ENCODE measurements at places on chromosomes 5 and 9.

DNA sequence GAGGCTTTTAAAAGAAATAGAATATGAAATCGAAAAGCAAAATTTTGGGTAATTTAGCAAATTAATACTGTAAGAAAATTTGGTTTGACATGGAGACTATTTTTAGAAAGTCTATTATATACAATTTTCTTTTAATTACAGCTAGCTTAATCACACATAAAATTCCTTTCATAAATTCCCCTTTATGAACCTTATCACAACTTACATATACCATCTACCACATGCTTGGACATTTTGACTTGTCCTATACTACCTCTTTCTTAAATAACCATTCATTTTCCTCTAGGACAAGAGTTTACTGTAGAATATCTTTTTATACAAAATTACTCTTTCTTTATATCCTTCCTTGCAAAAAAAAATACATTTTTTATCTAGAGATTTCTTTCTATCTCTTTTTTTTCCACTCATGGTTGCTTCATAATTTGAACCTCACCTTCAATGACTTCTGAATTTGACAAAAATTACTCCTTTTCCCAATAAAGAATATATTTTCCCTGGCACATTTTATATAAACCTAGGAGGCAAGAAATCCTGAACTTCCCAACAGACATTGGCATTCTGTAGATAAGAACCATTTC is 34.0 kb upstream of the SYK start:
- no peak for DNase-seq

DNA sequence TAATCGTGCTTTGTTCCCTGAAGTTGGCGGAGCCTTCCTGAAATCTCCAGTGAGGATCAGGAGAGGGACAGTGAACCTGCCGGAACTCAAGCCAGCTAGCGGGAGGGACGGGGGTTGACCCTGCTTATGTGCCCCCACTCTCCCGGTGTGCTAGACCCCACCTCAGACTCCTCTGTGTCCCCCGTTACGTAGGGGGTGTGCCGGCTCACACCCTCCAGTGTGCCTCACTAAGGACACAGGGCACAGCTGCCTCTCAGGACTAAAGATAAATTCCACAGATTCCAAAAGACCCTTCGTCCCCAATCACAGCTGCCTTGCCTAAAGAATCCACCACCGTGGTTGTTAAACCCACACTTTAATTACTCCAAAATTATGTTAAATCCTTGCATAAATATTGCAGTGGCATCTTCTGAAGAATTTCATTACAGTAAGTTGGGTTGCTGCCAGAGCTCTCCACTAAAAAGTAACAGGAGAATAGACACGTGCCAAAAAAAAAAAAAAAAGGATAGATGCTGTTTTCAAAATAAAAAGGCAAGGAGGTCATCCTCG is 73.7 kb downstream of the GTF3C4 start:
- no peak for DNase-seq

GRCh38 chr5:122736086-122736845 is 38.6 kb upstream of the SNX2 start:
- DNase-seq: no peak

DNA sequence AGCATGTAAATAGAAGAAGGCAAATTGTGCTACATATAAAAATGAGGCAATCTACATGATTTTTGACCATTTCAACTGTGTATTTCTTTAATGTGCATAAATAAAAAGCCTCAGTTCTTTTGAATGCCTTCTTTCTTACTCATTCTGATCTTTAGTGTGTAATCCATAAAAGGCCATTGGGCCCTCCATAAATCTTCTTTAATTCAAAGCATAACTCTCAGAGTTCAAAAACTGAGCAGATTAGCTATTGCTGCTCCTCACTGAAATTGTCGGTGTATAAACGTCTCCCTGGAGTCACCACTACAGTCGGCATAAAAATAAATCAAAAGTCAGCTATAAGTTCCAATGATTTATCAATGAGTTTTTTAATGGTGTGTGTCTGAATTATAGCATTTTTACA is 45.3 kb upstream of the ADAMTSL1 start:
- no peak for DNase-seq

- no peak for DNase-seq
Measured at GRCh38 chr5:93571114-93571949, 9.7 kb downstream of the NR2F1-AS1 start.

DNA sequence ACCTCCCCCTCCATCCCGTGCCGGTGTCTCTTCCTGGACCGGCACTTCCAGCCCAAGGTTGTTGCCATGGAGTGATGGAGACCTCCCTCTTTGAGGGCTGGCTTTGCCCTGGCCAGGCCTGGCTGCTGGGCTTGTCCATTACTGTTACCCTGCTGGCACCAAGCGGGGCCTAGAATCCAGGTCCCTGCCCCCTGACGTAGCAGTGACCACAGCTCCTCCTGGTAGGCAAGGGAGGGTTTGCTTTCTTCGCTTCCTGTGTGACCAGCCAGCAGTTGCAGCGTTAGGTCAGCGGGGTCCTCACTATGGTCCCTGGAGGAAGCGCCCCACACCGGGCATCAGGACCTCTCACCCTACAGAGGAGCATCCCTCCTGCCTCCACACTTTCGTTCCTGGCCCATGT is 146.7 kb upstream of the COL5A1 start:
- no peak for DNase-seq

DNA sequence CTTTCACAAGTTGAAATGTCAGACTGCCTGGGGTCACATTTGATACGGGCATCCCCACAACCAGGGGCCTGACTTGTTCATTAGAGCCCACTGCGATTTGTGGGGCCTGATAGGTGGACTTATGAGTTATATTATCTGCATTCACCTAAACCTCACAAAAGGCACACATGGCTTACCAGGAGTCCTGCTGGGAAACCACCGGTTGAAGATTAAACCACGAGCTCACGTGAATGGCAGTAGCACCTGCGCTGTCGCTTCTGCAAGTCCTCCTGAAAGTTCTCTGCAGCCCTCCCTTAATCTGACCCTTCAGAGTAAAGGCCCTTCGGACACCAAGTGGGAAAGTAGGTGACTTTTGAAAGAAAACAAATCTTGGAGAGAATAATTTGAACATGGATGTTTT is 68.9 kb downstream of the PPIC start:
- no peak for DNase-seq

DNA sequence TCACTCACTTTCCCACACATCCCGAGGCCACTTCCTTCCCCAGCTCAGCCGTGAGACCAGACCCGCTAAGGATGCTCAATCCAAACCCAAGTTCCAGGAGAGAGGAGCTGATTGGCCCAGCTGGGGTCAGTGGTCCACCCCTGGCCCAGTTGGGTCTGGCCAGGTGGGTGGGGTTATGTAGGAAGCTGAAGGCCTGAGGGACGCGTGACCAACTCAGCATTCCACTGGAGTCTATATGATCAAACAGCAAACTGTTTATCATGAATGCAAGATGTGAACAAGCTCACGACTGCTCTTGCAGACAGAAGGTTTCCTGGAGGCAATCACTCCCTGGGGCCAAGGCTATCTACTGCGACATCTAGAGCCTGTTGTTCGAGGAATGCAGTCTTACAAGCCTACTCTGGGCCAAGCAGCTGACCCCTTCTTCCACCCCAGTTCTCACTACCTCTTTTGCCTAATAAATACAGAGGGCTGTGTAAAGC is 4.9 kb upstream of the RAPGEF1 start:
- DNase-seq: no peak

- no peak for DNase-seq
Measured at GRCh38 chr5:14598225-14598624, 16.6 kb downstream of the OTULINL start.

GRCh38 chr5:174311121-174311520 is 265.6 kb downstream of the NSG2 start:
- no peak for DNase-seq

GRCh38 chr9:123091459-123091858 is 58.0 kb downstream of the GPR21 start:
- DNase-seq: no peak

DNA sequence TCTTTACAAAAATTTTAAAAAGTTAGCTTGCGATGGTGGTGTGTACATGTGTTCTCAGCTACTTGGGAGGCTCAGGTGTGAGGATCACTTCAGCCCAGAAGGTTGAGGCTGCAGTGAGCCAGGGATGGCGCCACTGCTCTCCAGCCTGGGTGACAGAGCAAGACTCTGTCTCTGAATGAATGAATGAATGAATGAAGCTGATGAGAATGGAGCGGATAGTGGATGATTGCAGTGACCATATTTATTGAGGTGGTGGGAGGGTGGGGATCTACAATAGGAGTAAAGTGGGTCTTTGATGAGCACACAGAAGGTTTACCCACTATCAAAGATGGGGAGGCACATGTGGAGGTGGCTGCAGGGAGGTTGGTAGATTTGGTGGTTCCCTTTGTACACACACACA is 120.2 kb downstream of the AOPEP start:
- DNase-seq: no peak

- no peak for DNase-seq
Measured at GRCh38 chr5:50415912-50416311, 25.2 kb downstream of the EMB start.

- DNase-seq: no peak
Measured at GRCh38 chr5:113321276-113321675, 113.5 kb downstream of the TSSK1B start.

- no peak for DNase-seq
Measured at GRCh38 chr9:83967073-83967472, 12.9 kb downstream of the HNRNPK start.

- DNase-seq: no peak
Measured at GRCh38 chr5:67106626-67107342, 89.8 kb downstream of the CD180 start.

DNA sequence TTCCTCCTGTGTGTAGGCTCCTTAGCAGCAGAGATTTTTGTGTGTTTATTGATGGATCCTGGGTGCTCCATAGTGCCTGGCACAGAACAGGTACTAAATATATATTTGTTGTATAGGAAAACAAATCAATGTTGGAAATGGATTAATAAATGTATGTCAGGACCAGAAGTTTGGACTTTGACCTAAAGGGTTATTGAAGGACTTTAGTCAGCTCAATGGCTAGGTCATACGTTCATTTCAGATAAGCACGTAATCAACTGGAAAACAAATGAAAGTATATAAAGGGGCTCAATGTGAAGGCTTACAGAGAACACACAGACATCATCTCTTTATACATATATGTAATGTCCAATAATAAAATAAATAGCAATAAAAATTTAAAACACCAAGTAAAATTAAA is 56.2 kb upstream of the PALM2AKAP2 start:
- no peak for DNase-seq

DNA sequence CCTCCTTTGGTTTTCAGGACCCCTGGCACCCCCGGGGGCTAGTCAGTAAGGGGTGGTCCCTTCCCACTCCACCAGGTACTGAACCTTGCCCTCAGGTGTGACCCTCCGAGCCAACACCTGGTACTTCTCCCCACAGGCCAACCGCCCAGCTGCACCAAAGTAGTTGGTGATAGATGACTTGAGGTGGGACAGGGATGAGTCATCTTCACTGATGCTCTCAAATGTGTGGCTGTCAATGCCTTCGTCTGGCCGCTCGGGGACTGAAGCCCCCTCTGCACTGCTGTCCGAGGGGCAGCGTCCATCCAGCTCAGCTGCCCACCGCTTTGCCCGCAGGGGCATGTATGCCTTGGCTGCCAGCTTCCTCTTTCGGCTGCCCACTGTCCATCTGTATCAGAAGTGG is 15.2 kb upstream of the PSMD5 start:
- no peak for DNase-seq

- no peak for DNase-seq
Measured at GRCh38 chr5:176535101-176535663, 2.0 kb downstream of the RNF44 start.

DNA sequence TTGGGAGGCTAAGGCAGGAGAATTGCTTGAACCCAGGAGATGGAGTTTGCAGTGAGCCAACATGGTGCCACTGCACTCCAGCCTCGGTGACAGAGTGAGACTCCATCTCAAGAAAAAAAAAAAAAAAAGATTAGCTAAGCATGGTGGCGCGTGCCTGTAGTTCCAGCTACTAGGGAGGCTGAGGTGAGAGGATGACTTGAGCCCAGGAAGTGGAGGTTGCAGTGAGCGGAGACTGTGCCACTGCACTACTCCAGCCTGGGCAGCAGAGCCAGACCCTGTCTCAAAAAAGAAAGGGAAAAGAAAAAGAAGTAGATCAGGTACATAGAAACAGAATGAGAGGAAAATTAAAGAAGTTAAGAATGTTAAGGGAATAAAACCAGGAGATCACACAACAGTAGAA is 927.1 kb upstream of the DMAC1 start:
- DNase-seq: no peak

DNA sequence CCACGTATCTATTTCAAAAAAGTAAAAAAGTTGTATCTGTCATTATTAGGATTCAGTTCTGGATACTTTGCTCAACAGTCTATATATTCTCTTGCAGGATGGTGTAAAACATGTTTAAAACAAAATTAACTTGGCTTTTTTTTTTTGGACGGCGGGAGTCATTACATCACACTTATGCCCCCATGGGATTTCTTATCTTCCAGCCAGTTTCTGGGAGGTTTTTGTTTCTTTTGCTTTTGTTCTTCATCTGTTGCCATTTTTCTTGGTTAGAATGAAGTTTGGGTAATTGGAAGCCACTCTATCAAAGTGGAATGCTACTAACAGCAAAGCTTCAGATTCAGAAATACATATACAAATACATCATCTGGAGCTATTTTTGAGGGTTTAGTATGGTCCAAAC is 1.8 kb upstream of the STARD4 start:
- DNase-seq: no peak

- DNase-seq: no peak
Measured at GRCh38 chr9:35341585-35341984, 148.3 kb upstream of the RUSC2 start.

- no peak for DNase-seq
Measured at GRCh38 chr9:75691408-75691807, 199.1 kb upstream of the PCSK5 start.

DNA sequence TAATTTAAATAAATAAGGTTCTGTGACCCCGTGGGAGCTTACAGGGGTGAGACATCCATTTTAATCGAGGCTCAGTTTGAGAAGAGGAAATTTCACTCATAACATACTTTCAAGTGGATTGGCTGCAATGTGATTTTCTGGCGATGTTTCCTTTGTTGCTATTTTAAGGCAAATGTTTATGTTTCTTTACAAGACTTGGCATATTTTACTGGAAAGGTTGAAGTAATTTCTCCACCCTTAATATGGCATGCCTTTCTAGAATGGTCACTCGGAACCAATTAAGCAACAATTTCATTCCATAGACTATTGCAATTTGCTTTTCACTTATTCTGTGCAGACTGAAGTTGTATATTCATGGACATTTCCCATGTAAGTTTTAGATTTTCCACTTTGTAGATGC is 438.0 kb upstream of the WWC1 start:
- no peak for DNase-seq

DNA sequence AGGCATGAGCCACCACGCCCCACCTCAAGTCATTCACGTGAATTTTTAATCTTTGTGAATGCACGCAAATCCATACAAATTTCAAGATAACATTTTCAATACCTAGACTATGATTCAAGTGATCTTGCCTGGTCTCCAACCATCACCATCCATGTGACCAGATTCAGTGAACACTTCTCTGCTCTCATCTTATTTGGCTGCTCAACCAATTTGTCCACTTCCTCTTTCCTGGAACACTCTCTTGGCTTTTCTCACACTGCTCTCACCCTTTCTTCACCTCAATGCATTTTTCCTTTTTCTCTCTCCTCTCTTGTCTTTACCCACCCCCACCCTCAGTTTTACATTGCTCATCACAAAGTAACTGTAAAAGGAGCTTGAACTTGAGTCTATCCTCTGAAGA is 354.7 kb upstream of the KIF2A start:
- DNase-seq: no peak

Measured in activated CD4-positive, CD25-positive, alpha-beta regulatory T cell treated with anti-CD3 and anti-CD28 coated beads, Interleukin-2, amount 50 U/mL, for 16 hours (primary cell).